ENCODE measurements at places on chromosomes 7 and 10. TPM values are rescaled to one million over a fixed set of nuclear protein-coding genes. Genes with fewer than 3 reads are reported as not detected.

GRCh38 chr10:116974456-116975005, 30.5 kb downstream of the SHTN1 start:
- DNase-seq = peak; percentile 65

DNA sequence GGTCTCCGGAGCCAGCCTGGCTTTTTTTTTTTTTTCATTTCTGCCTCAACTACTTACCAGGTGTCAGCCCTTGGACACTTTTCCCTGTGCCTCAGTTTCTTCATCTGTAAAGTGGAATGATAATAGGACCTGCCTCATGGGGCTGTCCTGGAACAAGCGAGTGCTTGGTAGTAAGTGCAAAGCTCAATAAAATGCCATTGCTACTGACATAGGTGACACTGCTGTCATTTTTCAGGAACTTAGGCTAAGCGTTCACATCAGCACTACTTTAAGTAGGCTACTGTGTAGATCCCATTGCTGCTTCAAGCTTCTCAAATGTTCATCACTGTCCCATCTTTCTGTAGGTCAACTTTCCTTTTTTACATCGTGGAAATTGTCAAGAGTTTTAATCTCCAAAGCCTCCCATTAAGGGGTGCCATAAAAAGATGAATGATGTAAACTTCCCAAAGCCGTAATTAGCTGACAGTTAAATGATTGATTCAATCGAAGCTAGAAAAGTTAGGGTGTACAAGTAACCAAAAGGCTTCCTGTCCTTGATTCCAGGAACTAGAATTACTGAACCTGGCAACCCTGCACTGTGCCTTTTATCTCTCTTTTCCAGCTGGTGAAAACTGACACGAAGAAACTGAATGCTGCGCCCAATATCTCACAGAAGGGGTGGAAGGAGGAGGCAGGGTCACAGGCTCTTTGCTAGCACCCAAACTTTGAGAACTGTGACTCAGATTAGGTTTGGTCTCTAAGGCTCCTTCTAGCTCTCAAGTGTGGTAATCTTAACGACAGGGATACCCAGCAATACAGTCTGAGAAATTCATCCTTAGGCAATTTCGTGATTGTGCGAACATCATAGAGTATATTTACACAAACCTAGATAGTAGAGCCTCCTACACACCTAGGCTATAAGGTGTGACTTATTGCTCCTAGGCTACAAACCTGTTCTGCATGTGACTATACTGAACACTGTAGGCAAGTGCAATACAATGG, 861 bp upstream of the USP6NL start:
- DNase-seq = no peak

DNA sequence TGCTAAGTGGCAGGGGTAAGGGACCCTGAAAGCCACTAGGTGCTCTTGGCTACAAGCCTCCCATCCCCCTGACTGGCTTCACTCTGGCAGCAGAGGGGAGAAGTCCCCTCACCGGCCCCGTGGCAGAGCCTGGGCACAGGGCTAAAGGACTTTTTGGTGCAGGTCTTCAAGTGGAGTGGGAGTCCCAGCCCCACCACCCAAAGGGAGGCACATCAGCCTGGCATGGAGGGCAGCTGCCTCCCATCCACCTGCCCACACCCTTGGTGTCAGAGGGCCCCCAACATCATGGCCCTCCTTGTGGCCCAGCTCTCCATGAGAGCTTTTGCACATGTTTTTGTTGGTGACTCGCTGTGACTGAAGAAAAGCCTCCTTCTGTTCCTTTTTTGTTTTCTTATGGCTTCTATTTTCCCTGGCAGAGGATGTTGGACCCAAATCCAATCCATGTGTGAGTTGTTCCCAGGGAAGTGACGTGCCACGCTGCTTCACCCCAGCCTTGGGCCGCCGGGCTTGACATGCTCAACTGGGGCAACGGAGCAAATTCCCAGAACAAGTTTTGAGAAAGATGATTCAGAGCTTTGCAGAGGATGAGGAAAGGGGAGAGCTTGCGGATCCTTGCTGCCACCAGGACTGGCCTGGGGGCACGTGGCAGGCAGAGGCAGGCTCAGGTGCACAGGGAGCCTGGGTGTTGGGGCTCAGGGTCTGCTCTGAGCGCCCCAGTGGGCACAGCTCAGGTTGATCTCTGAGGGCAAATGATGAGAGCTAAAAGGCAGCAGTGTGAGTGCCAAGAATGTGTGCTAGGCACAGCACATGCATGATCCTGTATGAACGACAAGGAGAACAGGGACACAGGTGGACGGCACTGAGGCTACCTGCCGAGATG, 1.9 kb upstream of the AEBP1 start:
- DNase-seq = peak; percentile 87

DNA sequence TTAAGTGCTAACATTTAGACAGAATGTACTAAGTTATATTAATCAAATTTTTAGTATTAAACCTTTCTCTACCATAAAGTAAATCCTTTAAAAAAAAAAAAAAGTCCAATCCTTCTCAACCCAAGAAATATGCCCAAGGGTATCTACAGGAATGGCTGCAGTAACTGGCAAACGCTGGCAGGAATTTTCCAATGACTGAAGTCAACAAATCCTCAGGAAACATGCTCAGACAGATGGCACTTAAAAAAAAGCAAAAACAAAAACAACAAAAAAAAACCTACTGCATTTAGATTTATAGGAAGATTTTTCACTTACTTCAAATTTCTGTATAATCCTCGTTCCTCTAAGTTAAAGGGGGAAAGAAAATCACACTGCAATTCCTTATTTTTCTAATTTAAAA, 666 bp downstream of the SVIL start:
- peak; percentile 48 for DNase-seq

The IL6 gene
- total RNA-seq = 9.4 TPM

The DGKB gene
- not detected for total RNA-seq

- no peak for DNase-seq
Measured at GRCh38 chr10:120700426-120700825, 150.7 kb upstream of the WDR11 start.

DNA sequence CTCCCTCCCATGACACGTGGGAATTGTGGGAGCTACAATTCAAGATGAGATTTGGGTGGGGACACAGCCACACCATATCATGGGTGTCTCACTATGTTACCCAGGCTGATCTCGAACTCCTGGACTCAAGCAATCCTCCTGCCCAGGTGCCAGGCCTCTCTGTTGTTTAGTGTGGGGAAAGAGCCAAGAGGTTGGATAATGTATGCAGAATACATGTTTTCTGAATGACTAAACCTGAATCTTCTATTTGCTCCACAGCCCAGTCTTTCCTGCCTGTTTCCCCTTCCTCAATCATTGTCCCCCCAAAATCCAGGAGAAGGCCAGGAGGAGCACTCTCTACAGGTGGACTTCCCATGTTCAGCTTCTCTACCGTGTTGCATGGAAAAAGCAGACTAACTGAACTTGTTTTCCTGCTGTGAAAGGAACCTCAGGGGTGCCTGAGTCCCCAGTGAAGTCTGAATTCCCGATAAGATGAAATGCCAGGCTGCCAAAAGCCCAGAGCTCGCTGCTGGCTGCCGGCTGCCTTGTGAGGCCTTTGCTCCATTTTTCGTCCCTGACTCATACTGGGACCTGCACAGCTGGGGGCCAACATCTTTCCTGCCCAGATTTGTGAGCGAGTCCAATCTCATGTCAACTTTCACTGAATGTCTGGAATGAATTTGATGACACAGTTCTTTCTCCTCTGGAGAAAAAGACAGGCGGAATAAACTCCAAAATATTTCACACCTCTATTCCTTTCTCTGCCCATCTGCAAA, 588.0 kb downstream of the CALN1 start:
- DNase-seq = peak; percentile 93

- peak; percentile 21 for DNase-seq
Measured at GRCh38 chr7:21603972-21604749, 61.3 kb downstream of the DNAH11 start.

DNA sequence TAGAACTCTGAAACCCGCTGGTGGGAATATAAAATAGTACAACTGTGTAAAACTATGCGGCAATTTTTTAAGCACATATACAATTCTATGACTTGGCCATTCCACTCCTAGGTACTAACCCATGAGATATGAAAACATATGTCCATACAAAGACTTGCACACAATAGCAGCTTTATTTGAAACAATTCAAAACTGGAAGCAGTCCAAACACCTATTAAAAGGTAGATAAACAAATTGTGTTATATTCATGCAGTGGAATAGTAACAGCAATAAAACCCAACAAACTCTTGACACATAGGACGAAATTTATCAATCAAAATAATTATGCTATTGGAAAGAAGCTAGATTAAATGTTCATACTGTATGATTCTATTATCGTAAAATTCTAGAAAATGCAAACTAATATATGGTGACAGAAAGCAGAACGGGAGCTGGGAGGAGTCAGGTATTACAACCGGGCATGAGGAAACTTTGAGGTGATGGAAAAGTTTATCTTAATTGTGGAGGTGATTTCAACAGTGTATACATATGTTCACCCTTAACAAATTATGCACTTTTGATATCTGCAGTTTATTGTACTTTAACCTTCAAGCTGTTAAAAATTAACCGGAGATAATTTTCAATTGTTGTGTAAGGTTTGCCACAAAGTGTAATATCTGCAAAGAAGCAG, 803 bp upstream of the STK31 start:
- DNase-seq = no peak

The GRID1 gene
- not detected for total RNA-seq

DNA sequence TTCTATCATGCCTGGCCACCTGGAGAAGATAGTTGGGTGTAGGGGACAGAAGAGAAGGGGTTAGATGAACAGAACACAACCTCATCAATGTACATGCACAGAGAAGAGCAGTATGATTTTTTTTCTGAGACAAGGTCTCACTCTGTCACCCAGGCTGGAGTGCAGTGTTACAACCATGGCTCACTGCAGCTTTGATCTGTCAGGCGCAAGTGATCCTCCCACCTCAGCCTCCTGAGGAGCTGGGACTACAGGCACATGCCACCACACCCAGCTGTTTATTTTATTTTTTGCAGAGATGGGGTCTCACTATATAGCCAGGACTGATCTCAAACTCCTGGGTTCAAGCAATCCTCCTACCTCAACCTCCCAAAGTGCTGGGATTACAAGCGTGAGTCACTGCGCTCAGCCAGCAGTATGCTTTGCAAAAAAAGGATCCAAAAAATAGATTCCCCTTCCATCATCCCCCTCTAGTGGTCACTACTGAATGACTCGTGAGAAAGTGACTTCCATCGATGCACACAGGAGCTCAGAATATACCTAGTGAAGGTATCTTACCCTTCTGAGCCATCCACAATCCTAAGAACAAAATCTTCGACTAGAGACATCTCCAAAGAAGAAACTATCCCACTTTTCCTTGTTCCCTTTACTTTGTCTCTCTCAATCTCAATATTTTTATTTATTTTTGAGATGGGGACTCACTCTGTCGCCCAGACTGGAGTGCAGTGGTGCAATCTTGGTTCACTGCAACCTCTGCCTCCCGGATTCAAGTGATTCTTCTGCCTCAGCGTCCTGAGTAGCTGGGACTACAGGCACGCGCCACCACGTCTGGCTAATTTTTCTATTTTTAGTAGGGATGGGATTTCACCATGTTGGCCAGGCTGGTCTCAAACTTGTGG, 21.0 kb downstream of the ZCWPW1 start:
- DNase-seq = peak; percentile 85

GRCh38 chr7:47534322-47535034, 47.4 kb downstream of the TNS3 start:
- peak; percentile 85 for DNase-seq

GRCh38 chr7:142272841-142273240, 15.0 kb upstream of the PRSS58 start:
- peak; percentile 14 for DNase-seq

- DNase-seq = no peak
Measured at GRCh38 chr7:55178863-55179773, 160.3 kb downstream of the EGFR start.

The HOGA1 gene
- 0.71 TPM for total RNA-seq

DNA sequence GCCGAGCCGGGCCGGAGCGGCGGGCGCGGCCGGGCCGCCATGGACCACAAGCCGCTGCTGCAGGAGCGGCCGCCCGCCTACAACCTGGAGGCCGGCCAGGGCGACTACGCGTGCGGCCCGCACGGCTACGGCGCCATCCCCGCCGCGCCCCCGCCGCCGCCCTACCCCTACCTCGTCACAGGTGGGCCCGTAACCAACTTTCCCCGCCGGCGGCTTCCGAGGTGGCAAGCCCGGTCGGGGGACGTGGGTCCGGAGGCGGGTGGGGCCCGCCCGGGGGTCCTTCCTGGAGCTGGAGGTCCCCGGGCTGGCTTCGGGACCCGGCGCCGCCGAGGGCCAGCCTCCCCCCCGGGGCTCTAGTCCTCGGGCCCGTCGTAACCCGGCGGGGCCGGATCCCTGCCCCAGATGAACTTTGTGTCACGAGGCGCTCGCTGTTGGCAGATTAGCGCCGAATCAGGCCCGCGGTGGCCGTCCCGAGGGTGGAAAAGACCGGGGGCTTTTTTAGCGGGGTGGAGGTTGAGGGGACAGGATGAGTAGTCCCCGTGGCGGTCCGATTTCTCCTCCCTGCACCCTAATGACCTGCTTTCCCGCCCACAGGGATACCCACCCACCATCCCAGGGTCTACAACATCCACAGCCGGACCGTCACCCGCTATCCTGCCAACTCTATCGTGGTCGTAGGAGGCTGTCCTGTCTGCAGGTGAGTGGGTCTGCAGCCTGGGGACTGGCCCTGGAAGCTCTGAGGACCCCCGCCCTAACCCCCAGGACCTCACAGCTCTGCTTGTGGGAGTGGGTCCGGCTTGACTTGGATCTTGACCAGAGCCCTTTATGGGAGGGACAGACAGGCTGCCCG, 496 bp downstream of the BRI3 start:
- no peak for DNase-seq

The AP3M1 gene
- total RNA-seq = 26.4 TPM

The ANKRD22 gene
- not detected for total RNA-seq

DNA sequence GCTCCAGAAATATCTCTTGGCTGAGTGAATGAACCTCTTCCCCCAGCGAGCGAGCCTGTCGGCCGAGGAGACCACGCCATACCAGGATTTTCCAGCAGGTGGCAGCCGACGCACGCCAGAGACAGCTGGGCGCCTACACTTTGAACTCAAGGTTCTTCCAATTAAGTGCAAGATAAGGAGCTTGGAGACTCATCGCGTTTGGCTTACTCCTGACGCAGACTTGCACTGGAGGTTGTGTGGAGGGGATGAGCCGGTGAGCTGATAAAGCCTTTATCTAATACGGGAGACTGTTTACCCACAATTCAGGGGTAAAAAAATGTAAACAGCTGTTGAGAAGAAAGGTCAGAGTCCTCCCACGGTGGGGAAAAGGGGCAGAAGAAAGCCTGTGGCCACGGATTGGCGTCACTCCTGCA, 45.9 kb upstream of the EMX2 start:
- DNase-seq = peak; percentile 69

The PDK4 gene
- 1.1 TPM for total RNA-seq

GRCh38 chr7:112199035-112199655, 7.1 kb downstream of the DOCK4 start:
- DNase-seq = peak; percentile 51

GRCh38 chr7:73838642-73839041, 3.7 kb downstream of the METTL27 start:
- peak; percentile 23 for DNase-seq

GRCh38 chr10:84138478-84139125, 707 bp upstream of the GHITM start:
- DNase-seq = peak; percentile 24

The WDR86 gene
- total RNA-seq = not detected

DNA sequence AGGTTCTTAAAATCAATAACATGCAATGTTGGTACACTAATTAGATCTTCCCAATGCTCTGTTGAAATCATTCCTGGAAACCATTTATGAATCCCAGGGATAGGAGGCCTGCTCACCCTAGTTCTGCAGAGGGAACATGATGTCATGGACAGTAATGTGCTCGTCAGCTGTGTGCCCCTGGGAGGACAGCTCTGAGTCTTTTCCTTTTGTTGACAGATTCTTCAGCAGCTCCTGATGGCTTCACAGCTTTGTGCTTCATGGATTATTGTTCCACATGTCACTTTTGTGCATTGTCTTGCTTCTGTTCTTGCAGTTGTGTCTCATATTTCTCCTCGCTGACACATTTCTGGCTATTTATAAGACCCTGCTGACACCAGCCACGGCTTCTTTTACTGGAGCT, 367.5 kb downstream of the CCSER2 start:
- no peak for DNase-seq

The VIPR2 gene
- not detected for total RNA-seq

Data from M059J (cell line).